ENCODE measurements at places on chromosomes 3 and 15.

- no peak for DNase-seq
Measured at GRCh38 chr3:76679541-76679940, 360.4 kb upstream of the ROBO2 start.

DNA sequence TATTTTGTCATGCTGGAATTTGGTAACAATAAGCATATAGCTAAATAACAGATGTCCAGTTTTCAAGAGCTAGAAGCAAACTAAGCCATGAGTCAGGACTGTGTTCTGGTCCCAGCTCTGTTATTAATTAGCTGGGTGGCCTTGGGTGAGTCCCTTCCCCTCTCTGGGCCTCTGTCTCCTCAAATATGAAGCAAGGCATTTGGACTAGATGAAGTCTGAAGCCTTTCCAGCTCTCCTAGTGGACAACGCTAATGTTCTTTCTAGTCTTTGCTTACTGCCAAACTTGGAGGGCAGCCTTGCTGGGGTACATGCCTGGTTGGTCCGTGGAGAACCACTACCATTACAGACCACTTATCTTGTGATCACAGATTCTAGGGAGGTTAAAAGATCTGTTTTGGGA, 127.6 kb downstream of the DUT start:
- no peak for DNase-seq

- DNase-seq = no peak
Measured at GRCh38 chr3:78633626-78634025, 1134.2 kb downstream of the ROBO1 start.

DNA sequence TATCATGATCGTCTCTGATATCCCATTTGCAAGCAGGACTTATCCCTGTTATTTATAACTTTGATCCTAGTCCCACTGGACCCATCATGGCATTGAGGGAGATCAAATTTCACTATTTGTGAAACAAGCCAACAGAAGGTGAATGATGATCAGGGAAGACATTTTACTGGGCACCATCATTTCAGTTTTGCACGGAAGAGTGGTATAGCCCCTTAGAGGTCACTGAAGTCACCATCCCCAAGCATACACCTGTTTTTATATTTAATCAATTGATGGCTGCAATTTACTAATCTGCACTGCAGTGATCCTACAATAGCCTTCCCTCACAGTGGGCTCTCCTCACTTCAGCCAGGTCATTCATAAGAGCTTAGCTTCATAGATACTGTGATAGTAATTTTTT, 132.4 kb downstream of the FHIT start:
- no peak for DNase-seq

DNA sequence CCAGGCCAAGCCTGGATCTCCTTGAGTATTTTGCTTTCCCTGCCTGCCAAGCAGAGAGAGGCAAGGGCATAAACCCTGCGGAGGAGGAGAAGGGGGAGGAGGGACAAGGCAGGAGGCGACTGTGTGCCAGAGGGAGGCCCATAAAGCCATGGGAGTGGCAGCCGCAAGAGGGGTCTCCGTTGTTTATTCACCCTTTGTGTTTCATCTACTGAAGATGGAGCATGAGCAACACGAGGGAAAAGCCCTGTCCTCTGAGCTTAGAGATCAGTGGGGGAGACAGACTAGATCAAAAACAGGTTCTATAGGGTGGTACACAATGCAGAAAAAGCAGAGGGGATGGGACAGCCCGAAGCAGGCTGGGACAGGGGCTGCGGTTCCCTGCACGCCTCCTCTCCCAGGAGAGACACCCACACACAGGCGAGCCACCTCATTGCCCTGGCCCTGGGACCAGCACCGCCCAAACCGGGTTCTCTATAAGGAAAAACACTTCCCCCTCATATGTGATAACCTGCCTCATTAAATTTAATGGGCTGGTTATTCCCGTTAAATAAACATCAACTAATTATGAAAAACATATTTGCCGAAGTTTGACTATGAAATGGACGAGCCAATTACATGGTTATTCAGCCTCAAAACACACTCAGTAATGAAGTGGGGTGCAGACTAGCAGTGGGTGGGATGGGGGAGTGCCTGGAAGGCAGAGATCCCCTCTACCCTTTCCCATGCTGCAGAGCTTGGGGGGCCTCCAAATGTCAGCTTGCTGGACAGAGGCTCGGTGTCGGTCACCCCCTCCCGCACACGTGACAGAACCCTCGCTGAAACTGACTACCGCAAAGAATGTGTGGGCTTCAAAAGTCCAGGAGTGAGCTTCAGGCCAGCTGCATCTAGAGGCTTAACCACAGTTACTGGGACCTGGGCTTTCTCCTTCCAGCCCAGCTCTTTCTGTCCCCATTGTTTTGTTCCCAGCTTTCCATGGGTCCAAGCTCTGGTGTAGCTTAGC, 14.2 kb upstream of the PLXNA1 start:
- DNase-seq = no peak

GRCh38 chr15:48974882-48975281, 11.2 kb upstream of the SHC4 start:
- DNase-seq = no peak

- DNase-seq = no peak
Measured at GRCh38 chr3:11995120-11995519, 9.1 kb upstream of the SYN2 start.

DNA sequence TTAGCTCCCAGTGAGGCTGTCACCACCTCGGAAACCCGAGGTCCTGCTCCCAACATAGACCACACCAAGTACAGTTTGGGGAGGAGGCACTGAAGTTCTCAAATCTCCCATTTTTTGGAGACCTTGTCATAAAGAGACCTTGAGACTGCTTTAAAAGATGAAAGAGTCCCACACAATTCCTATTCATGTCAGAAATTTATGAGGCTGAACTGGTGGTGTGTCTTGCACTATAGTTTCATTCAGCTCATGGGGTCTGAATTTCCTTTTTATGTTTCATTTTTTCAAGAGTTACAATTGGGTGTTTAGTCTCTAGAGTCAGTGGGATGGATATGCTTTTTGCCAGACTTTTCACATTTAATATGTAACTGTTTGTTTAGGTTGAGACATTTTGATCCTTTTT, 318.1 kb upstream of the LRRFIP2 start:
- DNase-seq = no peak

DNA sequence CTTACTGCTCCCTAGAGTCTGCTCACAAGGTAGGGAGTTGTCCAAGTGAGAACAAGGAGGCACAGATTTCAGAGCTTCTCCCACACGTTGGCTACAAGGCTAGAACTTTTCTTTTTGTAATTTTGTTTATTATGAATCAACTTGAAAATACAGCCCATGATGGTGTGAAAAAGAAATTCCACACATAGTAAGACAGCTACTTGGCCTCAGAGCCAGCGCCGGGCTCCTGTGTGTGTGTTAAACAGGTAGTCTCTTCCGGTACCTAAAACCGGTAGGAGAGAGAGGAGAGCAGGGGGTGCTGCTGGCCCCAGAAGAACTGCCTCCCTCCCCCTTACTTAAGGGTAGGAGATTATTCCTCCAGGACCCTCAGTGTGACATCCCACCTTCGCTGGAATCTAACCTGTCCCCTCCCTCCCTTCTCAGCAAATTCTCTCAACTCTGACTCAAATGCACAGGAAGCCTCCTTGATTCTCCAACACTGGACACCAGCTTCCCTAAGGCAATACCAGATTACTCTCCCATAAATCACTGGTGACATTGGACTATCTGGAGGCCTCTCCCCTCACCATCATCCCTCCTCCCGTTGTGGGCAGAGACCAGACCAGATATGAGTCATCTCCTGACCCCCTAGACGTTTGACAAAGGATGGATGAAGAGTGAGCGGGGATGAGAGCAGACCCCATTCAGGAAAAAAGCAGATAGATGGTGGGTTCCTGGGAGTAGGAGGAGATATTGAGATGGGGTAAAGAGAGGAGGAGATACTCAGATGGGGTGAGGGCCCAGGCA, 4.5 kb upstream of the IP6K1 start:
- no peak for DNase-seq

DNA sequence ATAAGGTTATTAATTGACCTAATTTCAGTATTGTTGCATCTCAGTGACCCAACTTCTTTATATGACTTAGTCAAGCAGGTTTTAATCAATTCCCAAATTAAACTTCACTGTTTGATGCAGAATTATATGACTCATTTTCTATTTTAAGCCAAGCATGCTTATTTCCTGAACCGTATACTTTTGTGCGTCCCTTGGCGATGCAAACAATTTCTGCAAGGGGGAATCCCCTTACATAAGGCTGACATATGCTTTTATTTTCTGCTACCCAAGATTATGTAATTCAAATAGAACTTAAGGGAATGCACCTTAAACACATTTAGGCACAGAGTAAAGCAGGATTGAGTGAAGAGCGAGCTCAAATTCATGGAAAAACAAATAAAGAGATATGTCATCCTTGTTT, 303.9 kb downstream of the PDCD6IP start:
- no peak for DNase-seq
